ENCODE measurements at places on chromosomes 16 and 17.

GRCh38 chr16:89275837-89276720 is 58.6 kb downstream of the ZNF778 start:
- DNase-seq: no peak

DNA sequence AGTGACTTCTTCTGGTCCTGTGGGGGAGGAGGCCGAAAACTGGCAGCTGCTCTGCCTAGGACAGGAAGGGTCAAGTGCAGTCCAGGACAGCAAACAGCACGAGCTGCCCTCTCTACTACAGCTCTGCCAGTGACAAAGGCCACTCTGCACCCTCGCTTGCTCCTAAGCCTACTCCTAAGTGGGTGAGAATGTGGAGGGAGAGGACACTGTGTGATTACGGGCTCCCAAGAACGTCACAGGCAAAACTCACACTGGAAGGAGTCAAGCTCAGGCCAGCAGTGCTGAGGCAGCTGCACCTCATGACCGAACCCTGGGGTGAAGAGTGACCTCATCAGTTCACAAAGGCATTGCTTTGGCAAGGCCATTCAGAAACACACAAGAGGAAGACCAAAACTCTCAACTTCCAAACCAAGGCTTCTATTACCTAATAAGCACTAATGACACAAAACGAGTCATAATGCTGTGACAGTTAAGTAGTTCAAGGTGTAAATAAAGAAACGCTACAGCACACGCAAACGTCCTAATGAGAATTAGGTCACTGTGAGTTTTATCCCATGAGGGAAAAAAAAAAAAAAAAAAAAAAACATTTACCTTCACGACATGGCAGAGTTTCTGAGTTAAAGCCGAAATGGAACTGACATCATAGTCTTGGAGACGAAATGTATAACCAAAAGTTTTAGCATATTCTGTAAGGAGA is 35.1 kb downstream of the MARF1 start:
- DNase-seq: no peak

GRCh38 chr17:73924114-73924908 is 279.2 kb upstream of the RPL38 start:
- no peak for DNase-seq

DNA sequence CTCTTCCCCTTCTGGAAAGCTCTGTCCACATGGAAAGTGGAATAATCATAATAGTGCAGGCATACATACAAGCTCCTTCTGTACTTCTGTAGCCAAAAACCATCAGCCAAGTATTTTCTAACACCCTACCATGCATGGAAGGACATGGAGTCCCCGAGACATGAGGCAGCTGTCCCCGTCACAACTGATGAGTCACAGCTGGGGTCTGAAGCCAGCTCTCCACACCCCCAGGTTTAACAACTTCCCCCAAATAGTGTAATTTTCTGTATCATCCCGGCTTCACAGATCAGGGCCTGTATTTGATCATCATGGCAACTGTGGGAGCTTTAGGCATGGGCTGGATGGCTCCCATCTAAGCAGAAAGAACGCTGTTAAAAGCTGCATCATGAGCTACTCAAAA is 16.6 kb downstream of the C16orf96 start:
- DNase-seq: no peak

DNA sequence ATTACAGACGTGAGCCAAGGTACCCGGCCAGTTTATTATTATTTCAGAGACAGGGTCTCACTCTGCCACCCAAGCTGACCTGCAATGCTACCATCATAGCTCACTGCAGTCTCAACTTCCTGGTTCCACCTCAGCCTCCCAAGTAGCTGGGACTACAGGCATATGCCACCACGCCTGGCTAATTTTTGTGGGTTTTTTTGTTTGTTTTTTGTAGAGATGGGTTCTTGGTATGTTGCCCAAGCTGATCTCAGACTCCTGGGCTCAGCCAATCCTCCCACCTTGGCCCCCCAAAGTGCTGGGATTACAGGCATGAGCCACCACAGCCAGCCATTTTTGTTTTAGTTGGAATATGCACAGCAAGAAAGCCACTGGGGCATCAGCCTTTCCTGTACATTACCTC is 115.7 kb downstream of the MRM1 start:
- no peak for DNase-seq

DNA sequence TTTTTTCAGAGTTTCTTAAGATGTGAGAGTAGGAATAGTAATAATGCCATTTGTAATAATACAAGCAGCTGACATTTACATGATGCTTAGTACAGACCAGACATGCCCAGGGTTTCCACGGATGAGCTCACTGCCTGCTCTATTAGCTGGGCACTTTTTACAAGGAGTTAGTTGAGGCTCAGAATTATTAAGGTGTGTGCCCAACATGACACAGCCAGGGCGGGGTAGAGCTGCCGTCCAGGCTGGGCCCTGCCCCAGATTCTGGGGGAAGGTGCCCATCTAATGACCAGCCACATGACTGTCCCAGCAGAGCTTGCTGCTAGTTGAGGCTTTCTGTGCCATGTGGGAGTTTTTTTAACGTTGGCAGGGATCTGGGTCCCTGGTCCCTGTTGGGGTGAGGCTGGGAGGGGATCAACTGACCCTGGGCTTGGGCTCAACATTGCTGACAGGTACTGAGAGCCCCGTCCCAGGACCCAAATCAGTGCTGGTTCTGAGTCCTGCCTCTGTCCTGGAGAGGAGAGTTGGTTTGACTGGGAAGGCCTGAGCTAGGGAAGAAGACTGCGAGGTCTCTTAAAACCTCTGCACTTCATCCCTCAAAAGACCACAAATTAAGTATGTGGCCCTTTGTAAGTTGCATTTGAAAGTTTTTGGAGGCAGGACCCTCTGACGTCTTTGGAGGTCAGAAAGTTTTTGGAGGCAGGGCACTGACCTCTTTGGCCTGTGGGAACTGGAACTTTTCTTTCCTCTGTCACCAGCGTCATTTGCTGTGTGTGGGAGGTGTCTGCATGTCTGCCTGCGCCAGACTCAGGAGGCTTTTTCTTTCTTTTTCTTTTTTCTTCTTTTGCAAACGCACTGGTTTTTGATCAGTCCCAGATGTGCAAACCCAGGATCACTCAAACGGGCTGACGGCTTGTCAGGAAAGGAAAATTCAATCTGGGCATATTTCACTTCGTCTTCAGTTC is 2.2 kb downstream of the CRISPLD2 start:
- DNase-seq: no peak
